ENCODE measurements at places on chromosomes 5 and 9. TPM values are rescaled to one million over a fixed set of nuclear protein-coding genes. Genes with fewer than 3 reads are reported as not detected.

DNA sequence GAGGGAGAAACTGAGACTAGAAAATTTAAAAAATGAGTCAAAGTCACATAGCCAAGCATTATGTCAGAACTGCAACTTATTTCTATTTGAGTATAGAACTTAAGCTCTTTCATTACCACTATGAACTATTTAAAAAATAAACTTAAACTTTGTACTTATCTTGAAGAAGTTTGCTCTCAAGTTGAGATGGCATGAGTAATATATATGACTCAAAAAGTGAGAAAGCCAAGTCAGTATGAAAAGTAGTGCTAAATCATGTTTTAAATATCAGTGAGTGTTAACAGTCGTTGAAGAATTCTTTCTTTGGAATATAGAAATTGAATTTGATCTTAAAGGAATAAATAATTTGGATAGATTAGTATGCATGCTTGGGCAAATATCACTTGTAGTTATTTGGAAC, 36.3 kb upstream of the CDH10 start:
- no peaks in the 10 kb centered on the region for H3K27me3 ChIP-seq
- no peaks in the 10 kb centered on the region for H3K36me3 ChIP-seq
- H3K4me3 ChIP-seq: no peak overlapping the region
- no peaks in the 10 kb centered on the region for H3K4me1 ChIP-seq
- H3K27ac ChIP-seq: no peak overlapping the region

DNA sequence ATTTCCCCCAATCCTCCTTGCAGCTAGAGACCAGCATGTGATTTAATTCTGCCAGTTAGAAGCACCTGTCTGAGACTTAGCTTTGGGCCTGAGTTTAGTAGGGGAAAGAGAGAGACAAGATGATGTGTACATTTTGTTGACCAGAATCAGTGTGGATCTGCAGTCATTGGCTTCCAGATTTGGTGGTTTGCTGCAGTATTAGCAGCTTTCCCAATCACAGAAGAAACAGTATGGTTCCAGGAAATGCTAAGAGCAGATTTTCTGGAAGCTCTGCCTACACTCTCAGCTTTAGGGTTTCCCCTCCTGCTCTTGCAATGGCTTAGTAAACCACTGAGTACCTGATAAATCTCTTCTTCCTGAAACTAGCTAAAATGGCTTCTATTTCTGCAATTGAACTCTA, 48.8 kb upstream of the FREM1 start:
- no peak overlapping the region for H3K27ac ChIP-seq
- H3K4me1 ChIP-seq: peaks cover 6% of the 10 kb centered on the region
- no peaks in the 10 kb centered on the region for H3K27me3 ChIP-seq

GRCh38 chr9:136722093-136722968, 10.0 kb downstream of the DIPK1B start:
- no peak overlapping the region for H3K4me3 ChIP-seq
- no peak overlapping the region for H3K27ac ChIP-seq
- peaks cover 66% of the 10 kb centered on the region for H3K4me1 ChIP-seq
- H3K36me3 ChIP-seq: no peaks in the 10 kb centered on the region
- no peaks in the 10 kb centered on the region for H3K27me3 ChIP-seq

DNA sequence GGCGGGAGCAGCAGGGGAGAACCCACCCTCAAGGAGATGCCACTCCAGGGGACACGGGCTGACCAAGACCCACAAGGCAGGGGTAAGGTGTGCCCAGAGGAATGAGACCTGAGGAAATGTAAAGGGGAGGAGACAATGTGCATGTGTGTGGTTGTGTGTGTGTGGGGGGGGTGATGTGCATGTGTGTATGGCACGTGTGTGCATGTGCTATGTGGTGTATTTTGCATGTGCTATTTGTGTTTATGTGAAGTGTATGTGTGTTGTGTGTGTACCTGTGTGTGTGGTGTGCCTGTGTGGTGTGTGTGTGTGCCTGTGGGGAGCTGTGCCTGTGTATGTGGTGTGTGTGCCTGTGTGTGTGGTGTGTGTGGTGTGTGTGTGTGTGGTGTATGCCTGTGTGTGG, 33.5 kb upstream of the FCN2 start:
- H3K4me1 ChIP-seq: no peaks in the 10 kb centered on the region
- H3K4me3 ChIP-seq: no peak overlapping the region
- no peaks in the 10 kb centered on the region for H3K36me3 ChIP-seq

DNA sequence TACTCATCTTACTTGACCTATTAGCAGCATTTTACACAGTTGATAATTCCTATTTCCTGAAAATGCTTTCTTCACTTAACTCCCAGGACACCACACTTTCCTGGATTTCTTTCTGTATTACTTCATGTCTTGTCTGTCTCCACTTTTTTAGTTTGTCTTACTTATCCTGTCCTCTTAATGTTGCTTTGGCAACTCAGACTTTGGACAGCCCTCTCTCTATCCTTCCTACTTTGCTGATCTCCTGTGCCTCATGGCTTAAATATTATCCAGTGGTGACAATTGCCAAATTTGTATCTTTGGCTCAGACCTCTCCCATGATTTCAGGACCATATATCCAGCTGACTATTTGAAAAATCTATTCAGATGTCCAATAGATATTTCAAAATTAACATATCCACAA, 39.8 kb upstream of the NUDT12 start:
- no peaks in the 10 kb centered on the region for H3K27me3 ChIP-seq
- DNase-seq: no peak
- no peaks in the 10 kb centered on the region for H3K36me3 ChIP-seq
- no peaks in the 10 kb centered on the region for H3K4me1 ChIP-seq

DNA sequence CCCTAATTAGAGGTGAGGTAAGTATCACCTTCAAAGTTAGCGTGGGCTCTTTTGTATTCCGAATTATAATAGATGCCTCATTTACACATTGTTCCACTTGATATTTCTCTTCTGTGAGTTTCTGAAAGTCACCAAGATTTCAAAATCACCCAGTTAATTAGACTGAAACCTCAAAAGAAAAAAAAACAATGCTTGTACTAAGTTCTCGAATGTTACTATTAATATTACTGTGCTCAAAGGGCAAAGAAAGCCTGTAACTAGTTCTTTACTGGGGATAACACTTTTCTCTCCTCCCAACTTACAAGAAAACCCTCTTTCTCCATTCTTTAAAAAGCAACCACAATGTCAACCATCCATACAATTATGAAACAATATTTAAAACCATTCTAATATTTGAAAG, 98.5 kb downstream of the STRBP start:
- H3K27ac ChIP-seq: no peak overlapping the region
- no peak overlapping the region for H3K4me3 ChIP-seq
- no peaks in the 10 kb centered on the region for H3K4me1 ChIP-seq
- DNase-seq: no peak
- no peaks in the 10 kb centered on the region for H3K27me3 ChIP-seq
- no peaks in the 10 kb centered on the region for H3K36me3 ChIP-seq

DNA sequence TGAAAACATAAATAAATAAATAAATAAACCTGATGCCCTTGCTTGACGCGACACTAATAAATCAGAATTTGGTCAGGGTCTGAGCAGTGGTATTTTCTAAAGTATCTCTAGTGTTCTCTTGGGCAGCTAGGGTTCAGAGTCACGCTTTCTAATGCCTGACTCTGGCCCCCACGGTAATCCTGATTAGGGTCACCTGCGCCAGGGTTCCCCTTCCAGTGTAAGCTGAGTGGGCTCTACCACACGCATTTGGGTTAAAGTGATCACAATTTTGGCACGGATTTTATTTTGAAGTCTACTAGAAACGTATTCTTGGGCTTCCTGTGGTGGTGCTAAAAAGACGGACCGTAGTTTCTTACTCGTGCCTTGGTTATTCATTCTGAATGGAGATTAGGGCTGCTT, 651 bp downstream of the TTC1 start:
- H3K4me1 ChIP-seq: peaks cover 26% of the 10 kb centered on the region
- no peaks in the 10 kb centered on the region for H3K27me3 ChIP-seq
- H3K27ac ChIP-seq: peak overlapping the region; percentile 82
- H3K4me3 ChIP-seq: peak overlapping the region; percentile 77
- DNase-seq: no peak
- no peaks in the 10 kb centered on the region for H3K36me3 ChIP-seq

GRCh38 chr5:96856371-96856770, 19.9 kb upstream of the ERAP2 start:
- no peaks in the 10 kb centered on the region for H3K27me3 ChIP-seq
- H3K36me3 ChIP-seq: no peaks in the 10 kb centered on the region
- no peak for DNase-seq
- no peak overlapping the region for H3K4me3 ChIP-seq

GRCh38 chr5:81856948-81857928, 106.3 kb upstream of the SSBP2 start:
- peak overlapping the region; percentile 55 for H3K27ac ChIP-seq
- no peak for DNase-seq
- H3K36me3 ChIP-seq: no peaks in the 10 kb centered on the region
- no peaks in the 10 kb centered on the region for H3K27me3 ChIP-seq
- no peak overlapping the region for H3K4me3 ChIP-seq

DNA sequence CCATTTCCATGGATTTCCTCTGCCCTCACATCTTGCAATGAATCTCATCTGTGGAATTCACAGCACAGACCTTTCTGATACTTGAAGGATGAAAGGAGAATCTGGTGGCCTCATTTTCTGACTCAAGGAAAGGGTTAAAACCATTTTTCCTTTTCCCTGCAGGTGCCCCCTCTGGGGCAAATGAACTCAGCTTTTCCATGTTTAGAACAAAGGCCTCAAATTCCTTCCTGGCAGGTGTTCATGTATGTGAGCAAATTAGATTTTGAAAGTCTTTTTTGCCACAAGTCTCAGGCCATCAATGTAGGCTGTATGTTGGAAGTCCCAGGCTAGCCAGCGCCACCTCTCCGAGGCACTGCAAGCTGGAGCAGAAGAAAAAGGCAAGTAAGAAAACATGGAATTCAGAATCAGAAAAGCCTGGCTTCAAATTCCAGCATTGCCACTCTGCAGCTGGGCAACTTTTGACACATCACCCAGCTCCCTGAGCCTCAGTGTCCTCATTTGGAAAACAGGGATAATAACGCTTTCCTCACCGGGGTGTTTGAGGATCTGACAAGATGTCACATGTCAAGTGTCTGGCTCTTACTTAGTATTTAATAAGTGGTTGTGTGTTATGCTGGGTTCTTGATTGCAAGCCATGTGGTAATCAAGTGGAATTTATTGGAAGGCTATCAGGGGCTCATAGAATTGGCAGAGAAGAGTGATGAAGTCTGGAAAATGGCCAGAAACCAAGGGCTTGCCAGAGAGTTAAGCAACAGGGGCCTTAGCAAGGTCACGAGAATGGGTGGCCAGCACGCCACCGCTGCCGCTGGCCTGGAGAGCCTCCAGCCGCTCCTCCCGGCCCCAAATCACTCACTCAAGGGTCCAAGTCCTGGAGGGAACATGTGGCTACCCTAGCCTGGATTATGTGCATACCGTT, 48.4 kb upstream of the SMIM23 start:
- H3K4me3 ChIP-seq: no peak overlapping the region
- H3K27ac ChIP-seq: no peak overlapping the region
- no peak for DNase-seq
- H3K4me1 ChIP-seq: peaks cover 9% of the 10 kb centered on the region
- no peaks in the 10 kb centered on the region for H3K36me3 ChIP-seq

GRCh38 chr9:38271666-38272241, 120.7 kb upstream of the ALDH1B1 start:
- no peaks in the 10 kb centered on the region for H3K27me3 ChIP-seq
- H3K4me3 ChIP-seq: no peak overlapping the region
- H3K27ac ChIP-seq: no peak overlapping the region
- H3K4me1 ChIP-seq: no peaks in the 10 kb centered on the region

MYMK gene
- total RNA-seq: not detected

- no peaks in the 10 kb centered on the region for H3K36me3 ChIP-seq
- no peak overlapping the region for H3K27ac ChIP-seq
- no peaks in the 10 kb centered on the region for H3K4me1 ChIP-seq
- no peak overlapping the region for H3K4me3 ChIP-seq
These were observed 260.6 kb downstream of the DENND1A start for GRCh38 chr9:123669346-123669745.

DNA sequence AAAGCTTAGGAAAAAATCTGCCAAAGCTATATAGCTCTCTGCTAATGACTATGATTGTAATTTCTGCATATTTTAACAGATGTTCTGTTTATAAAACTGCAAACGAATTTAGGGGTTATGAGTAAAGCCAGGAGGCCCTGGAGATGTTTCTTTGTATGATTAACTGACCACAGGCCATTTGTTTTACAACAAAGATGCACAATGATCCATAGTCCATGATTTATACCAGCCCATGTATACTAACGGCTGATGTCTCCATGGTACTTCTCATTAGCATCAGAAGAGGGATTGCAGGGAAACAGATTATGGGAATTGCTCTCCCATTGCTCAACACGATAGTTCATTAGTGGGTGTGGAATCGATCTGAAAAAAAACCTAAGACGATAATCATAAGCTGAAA, 78.9 kb downstream of the PPP2R2B start:
- H3K4me3 ChIP-seq: no peak overlapping the region
- H3K27ac ChIP-seq: no peak overlapping the region
- no peak for DNase-seq
- H3K36me3 ChIP-seq: no peaks in the 10 kb centered on the region
- H3K4me1 ChIP-seq: no peaks in the 10 kb centered on the region

TTC23L gene
- 0.25 TPM for total RNA-seq

GRCh38 chr5:52069997-52070396, 686.7 kb downstream of the ISL1 start:
- H3K27me3 ChIP-seq: no peaks in the 10 kb centered on the region
- H3K27ac ChIP-seq: no peak overlapping the region
- DNase-seq: no peak
- H3K4me3 ChIP-seq: no peak overlapping the region
- no peaks in the 10 kb centered on the region for H3K36me3 ChIP-seq

DNA sequence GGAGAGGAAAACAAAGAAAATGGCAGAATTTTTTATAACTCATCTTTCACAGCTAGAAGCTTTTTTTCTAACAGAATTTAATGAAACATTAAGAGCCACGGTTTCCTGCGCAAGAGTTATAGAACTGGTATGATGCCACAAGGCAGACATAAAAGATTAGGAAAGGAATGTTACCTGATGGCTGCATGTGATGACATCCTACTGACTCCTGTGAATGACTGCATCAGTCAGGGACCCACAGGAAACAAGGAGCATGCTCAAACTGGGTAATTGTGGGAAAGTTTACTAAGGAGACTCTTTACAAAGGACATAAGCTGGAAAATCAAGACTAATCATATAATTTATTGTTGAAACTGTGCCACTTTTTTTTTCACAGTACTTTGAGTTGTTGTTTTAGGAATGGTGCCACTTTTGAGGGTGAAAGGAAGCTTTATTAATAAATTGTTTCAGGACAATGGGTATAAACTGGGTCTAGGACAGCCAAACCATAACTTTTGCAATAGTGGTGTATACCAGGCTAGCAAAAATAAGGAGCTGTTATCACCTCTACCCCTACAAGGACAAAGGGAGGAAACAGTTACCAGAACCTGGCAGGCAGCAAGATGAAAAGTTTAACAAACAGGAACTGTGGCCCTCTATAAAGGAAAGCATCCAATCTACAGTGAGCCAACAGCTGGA, 5.1 kb upstream of the TSLP start:
- H3K27ac ChIP-seq: no peak overlapping the region
- no peaks in the 10 kb centered on the region for H3K36me3 ChIP-seq
- no peaks in the 10 kb centered on the region for H3K27me3 ChIP-seq
- no peak overlapping the region for H3K4me3 ChIP-seq
- no peaks in the 10 kb centered on the region for H3K4me1 ChIP-seq

All from vagina (tissue), 2 donors.